Activated CD8-positive, alpha-beta T cell treated with anti-CD3 and anti-CD28 coated beads for 36 hours (primary cell): ENCODE measurements at places on chromosomes 13 and 19. TPM values are rescaled to one million over a fixed set of nuclear protein-coding genes. Genes with fewer than 3 reads are reported as not detected.

NCR1 gene
- total RNA-seq = 0.58 TPM

ZNF562 gene
- 34.0 TPM for total RNA-seq

PLVAP gene
- total RNA-seq = not detected

KLK6 gene
- total RNA-seq = not detected

UBAC2 gene
- 63.7 TPM for total RNA-seq

UHRF1 gene
- 173 TPM for total RNA-seq

ZNF667 gene
- 6.2 TPM for total RNA-seq

PGLYRP1 gene
- not detected for total RNA-seq

FXYD5 gene
- total RNA-seq = 241 TPM

MISP3 gene
- 1.4 TPM for total RNA-seq

ARHGAP33 gene
- total RNA-seq = 29.8 TPM

QPCTL gene
- 31.6 TPM for total RNA-seq

DNA sequence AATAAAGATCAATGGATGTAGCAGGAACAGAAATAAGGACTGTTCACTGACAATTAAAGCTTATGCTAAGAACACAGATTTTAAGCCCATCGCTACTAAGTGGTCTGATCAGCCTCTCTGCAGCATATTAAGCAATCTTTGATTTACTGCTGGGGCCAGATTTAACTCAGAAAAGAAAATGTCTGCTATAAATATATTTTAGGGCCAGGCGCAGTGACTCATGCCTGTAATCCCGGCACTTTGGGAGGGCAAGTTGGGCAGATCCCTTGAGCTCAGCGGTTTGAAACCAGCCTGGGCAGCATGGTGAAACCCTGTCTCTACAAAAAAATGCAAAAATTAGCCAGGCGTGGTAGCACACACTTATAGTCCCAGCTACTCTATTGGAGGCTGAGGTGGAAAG lies 43.0 kb downstream of the METTL21C start:
- no peak for DNase-seq

DNA sequence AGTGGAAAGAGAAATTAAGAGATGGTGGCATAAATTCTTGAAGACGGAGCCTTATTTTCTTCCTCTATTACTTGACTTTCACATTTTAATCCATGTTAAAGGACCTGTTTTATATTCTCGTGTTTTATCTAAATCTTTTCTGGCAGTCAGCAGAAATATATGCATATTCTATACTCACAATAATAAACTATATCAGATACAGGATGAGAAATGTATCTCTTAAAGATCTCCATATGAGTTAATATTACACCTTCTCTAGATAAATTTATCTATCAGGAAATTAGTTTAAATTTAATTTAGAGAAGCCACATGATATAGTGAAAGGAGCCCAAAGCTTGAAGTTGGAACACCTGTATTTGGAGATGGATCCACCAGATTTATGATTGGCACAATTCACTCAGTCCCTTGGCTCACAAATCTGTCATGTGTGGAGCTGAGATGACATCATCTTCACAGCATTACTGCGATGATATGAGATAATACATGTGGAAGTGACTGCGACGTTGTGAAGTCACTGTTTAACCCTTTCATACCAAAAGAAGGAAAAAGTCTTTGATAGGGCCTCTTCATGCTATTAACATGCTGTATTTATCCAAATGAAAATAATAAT lies 216.4 kb downstream of the FGF14 start:
- DNase-seq = no peak

GRCh38 chr19:44807652-44808462 lies 1.0 kb upstream of the BCAM start:
- DNase-seq = no peak

DNA sequence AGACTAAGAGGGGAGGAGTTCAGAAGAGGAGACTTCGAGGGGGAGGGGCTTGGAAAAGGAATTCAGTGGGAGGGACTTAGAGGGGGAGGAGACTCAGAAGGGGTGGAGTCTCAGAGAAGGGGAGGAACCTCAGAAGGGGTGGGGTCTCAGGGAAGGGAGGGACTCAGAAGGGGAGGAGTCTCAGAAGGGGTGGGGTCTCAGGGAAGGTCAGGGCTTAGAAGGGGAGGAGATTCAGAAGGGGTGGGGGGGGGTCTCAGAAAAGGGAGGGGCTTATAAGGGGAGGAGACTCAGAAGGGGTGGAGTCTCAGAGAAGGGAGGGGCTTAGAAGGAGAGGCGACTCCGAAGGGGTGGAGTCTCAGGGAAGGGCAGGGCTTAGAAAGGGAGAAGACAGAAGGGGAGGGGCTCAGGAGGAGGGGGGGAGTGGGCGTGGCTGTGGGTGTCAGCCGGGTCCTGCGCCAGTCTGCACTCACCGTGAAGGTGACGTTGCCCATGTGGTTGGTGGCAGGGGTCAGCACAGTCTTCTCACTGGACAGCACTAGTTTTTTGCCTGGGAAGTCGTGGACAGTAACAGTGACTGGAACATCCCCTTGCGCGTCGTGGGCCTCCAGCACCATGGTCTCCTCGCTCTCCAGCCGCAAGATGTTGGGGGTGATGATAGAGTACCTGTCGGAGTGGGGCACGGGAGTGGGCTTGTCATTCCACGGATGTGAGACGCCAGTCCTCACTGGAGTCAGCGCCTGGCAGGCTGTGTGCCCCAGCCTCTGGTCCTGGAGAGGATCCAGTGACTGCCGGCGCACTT lies 1.5 kb downstream of the C3 start:
- peak; percentile 57 for DNase-seq

DNA sequence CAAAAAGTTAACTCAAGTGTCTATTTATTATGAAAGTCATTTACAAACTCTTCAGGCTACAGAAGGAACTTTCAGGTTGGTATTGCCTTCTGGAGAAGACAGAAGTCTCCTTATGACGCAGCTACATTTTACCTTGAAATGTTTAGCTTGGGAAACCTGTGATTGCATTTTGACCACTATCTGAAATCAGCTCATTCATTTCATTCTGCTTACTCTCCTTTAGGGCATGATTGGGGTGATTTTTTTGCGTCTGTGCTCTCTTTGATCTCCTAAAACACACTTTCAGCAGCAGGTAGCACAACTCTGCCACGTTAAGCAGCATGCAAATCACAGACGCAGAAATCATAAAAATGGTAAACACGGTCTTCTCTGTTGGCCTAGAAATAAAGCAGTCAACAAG lies 9.6 kb downstream of the GJB6 start:
- DNase-seq = no peak

DNA sequence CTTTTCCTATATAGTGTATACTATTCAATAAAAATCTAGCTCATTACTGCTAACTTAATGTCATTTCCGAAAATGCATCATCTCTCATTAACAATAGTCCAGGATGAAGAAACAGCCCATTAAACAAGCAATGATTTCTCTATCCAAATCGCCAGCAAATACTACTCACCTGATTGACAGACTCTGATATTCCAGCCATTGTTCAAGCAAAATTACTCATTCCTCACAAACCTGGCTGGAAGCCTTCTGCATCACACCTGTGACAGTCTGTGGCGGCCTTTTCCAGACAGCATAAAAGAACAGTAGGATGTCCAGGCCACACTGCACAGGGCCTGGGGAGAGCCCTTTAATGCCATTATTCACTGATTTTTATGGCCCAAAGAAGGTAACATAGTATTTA lies 115.9 kb downstream of the ABCC4 start:
- DNase-seq = no peak

- no peak for DNase-seq
Measured at GRCh38 chr13:38686577-38687245, at the start of gene FREM2. FREM2 (plus strand) TSS chr13:38687077; CDS start chr13:38687345, 268 bp downstream.

GRCh38 chr19:18230941-18231734 lies 4.9 kb upstream of the PDE4C start:
- no peak for DNase-seq

DNA sequence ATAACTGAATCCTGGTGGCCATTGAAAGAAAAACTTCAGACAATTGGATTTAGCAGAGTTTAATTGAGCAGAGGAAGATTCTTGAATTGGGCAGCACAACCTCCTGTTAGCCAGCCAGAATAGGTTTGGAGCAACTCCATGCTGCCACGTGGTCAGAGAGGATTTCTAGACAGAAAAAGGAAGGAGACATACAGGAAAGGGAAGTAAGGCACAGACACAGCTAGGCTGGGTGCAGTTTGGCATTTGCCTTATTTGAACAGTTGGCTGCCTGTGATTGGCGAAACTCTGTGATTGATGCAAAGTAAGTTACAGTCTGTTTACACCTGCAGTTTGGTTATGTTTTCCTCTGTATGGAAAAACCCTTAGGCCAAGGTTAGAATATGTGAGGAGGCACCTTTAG lies 85.8 kb upstream of the SPATA13 start:
- no peak for DNase-seq

GRCh38 chr13:40613914-40614313 lies 52.5 kb downstream of the FOXO1 start:
- DNase-seq = no peak

- no peak for DNase-seq
Measured at GRCh38 chr13:44801990-44802389, 187.3 kb downstream of the NUFIP1 start.

DNA sequence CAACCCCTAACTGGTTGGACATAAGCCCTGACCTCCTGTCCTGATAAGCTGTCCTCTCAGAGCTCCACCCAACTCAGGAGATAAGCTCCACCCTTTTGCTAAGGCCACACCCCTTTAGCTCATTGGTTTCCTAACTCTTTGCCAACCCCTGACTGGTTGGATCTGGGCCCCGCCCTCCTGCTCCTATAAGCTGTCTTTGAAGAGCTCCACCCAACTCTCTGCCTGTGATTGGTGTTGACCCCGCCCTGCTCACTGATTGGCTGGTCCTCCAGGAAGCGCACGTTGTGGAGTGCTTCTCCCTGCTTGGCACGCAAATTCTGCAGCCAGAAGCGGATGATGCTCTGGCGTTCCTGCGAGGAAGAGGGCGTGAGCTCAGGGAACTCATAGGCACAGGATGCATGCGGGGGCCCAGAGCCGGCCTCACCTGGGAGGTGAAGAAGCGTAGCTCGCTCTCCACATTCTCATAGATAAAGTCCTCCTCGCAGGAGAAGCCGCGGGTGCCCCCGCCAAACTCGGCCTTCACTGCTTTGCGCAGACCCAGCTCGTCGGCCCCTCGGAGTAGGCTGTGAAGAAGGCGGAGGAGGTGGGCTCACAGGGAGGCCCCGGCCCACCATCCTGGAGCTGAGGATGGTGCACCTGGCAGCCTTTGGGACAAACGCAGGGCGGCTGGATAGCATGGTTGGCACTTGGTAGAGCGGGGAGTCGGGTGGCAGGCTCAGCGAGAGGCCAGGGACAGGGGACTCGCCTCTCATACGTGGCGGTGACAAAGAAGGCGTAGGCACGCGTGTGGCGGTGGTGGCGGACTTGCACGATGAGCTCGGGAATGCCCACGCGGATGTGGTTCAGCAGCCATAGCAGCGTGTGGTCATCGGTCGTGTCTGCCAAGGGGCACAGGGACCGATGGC lies 1.7 kb downstream of the ANO8 start:
- peak; percentile 80 for DNase-seq

DNA sequence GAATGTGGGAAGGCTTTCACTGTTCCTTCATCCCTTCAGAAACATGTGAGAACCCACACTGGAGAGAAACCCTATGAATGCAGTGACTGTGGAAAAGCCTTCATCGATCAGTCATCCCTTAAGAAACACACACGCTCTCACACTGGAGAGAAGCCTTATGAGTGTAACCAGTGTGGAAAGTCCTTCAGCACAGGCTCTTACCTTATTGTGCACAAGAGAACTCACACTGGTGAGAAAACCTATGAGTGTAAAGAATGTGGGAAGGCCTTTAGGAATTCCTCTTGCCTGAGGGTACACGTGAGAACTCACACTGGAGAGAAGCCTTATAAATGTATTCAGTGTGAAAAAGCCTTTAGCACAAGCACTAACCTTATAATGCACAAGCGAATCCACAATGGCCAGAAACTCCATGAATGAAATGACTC lies 18.6 kb downstream of the ZNF177 start:
- DNase-seq = no peak

DNA sequence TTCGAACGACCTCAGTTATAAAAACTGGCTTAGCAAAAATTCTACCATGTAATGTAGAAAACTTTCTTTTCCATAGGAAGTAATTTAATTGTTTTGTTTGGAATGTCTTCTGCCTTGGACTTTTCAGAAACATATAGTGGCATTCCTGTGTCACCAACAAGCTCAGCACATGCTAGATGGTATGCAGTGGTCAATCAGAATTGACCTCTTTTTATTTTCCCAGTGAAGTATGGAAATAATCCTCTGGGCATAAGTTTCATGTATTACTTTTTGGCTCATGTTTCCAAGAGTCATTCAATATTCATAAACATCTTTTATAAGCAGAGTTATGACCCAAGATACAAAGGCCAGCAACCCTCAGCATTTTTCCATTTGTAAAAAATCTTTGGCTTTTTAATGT lies 33.6 kb downstream of the NALCN start:
- no peak for DNase-seq

DNA sequence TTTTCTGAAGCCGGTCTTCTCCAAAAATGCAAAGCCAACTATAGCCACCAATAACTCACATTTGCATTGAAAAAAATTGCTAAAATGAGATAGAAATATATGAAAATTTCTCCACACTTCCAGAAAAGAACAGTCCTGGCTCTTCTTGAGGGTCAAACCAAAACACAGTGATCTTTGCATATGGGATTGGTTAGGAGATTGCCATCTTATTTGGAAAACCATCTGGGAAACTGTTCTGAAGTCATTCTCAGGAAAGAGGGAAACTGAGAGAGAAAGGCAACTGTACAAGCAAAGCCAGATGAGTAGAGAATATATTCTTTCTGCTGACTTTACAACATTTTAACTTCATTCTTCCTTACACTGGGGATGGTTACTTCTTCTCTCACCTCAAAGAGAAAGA lies 54.6 kb downstream of the HSPH1 start:
- no peak for DNase-seq

DNA sequence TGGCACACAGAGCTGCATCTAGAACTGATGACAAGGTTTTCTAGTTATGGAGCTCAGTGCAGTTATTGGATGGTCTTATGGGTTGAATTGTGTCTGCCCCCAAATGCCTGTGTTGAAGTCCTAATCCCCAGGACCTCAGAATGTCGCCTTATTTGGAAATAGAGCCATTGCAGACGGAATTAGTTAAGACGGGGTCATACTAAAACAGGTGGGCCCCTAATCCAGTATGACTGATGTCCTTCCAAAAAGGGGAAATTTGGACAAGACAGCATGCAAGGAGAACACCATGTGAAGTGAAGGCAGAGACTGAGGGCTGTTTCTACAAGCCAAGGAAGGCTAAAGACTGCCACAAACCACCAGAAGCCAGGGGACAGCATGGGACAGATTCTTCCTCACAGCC lies 148.7 kb downstream of the KCTD12 start:
- DNase-seq = no peak

DNA sequence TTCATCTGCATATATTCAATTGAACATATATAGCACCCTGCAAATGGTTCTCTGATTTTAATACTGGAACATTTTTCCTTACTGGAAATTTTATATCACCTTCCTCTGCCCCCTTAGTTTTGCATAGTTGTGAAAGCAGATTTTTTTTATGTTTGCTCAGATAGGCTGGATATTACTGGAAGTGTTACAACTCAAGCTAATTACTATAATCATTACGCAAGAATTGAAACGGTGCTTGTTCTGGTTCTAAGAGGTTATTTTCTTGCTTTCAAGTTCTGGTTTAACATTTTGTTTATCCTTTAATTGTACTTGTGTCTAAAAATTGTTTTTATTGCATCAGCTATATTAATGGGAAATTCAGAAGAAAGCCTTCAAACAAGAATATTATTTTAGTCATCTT lies 95.6 kb upstream of the MYO16 start:
- no peak for DNase-seq
